Nucleus accumbens (tissue), 56 donors: ENCODE measurements at places on chromosomes 12 and 14.

DNA sequence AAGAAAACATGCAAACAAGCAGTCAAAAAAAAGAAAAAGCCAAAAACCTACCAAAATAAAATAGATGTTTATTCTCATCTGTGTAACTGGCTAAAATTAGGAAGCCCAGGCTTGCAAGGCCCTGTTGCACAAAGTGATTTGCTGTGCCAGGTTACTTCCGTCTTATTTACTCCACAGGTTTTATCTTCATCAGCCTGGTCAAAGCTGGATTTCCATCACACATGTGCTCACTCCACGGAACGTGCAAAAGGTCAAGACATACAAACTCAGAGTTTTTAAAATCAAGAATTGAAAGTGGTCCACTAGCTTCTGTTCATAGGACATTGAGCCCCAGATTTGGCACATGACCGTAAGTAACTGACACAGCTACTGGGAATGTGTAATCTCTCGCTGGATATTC is 14.8 kb downstream of the KCNJ8 start:
- no peak for DNase-seq

GRCh38 chr12:29152223-29152868 is 3.3 kb downstream of the FAR2 start:
- DNase-seq, result no peak

GRCh38 chr14:91315844-91316267 is 71.4 kb upstream of the GPR68 start:
- no peak for DNase-seq

- DNase-seq, result no peak
Measured at GRCh38 chr12:12447236-12447635, 90.4 kb downstream of the BORCS5 start.

- no peak for DNase-seq
Measured at GRCh38 chr14:100593751-100594624, 6.8 kb upstream of the BEGAIN start.

DNA sequence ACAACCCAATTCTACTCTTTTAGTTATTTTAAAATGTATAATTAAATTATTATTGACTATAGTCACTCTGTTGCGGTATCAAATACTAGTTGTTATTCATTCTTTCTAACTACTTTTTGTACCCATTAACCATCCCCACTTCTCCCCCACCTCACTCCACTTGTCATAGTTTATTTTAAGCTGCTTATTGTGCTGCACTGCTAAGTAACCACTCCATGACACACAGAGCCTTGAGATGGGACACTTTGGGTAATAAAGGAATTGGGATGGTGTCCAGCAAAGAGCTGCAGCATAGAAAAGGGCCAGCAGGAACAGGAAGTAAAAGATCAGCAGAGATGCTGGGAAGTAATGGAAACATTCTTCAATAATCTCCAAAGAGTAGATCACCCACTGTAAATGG is 123.0 kb downstream of the RPS29 start:
- DNase-seq, result no peak

GRCh38 chr12:93602897-93603668 is 30.6 kb downstream of the SOCS2 start:
- no peak for DNase-seq

DNA sequence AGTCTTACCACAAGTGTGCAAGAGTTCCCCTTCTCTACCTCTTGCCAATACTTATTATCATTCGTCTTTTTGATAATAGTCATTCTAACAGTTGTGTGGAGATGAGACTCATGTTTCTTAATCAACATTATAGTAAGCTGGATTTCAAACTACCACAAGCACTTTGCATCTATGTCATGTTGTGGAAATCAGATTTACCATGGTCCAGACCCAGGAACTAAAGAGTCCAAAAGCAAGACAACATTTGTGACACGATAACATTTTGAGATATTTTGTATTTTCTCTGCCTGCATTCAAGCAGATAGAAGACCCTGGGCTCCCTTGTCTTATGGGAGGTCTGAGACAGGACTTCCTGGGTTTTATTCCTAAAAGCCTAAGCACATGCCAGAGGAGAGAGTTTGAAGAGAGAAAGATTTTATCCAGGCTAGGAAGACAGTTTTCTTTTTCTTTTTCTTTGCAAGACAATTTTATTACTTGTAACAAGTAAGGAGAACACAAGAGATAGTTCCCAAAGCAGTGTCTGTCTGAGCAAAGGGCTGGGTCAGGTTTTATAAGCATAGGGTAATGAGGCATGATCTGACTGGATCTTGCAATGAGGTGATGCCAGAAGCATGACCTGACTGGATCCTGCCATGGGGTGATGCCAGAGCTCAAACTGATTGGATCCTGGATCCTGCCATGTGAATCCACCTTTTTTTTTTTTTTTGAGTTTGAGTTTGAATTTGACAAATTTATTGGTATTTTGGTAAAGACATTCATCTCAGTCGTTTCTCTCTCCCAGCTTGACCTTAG is 180.5 kb upstream of the HMGA2 start:
- DNase-seq, result no peak

DNA sequence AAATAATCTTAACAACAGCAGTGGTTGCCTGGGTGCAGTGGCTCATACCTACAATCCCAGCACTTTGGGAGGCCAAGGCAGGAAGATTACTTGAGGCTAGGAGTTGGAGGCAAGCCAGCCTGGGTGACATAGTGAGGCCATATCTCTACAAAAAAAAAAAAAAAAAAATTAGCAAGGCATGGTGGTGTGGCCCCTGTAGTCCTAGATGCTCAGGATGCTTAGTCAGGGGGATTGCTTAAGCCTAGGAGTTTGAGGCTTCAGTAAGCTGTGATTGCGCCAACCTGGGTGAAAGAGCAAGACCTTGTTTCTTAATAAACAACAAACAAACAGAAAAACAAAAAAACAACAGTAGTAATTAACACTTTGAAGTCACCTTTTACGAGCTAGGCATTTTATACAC is 642 bp upstream of the ACSM4 start:
- no peak for DNase-seq

GRCh38 chr12:121279507-121279915 is 17.0 kb downstream of the CAMKK2 start:
- DNase-seq, result no peak

DNA sequence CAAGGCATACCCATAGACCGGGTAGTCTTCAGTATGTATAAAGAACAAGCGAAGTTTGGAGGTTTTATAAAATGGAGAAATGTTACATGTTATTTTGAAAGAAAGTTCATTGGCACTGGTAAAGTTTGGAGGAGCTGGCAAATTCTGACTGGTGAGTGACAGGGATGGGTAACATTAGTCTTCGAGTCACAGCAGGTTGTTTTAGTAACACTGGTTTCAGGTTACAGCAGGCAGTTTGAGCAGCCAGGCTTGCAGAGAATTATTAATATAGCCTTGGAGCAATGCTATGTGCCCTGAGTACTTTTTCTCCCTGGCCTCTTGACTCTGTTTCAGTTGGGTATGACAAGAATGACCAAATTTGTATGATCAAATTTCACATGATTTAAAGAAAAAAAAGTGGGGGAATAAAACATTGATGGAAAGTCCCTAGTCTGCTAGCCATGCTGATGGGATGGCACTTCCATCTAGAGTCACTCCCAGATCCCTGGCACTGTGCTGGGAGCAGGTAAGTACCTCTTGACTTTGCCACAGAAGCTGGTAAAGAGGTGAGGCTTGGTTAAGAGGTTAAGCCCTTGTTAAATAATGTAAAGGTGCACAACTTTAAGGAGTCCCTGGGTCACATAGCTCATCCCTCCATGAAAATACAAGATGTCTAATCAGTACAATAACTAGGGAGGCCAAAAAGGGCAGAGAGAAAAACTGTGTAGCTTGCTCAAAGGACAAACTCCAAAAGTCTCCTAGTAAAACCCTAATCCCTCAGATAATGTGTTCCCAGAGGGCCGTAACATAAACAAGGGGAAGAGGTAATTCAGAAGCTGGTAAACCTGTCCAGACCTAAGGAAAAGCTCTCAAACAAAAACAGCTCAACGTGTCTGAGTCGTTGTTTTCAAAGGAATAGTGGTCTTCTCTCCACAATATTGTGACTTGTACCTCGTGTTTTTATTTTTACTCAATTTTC is 12.7 kb upstream of the SVOP start:
- no peak for DNase-seq

- no peak for DNase-seq
Measured at GRCh38 chr14:74083784-74084276, 423 bp downstream of the ALDH6A1 start.

GRCh38 chr12:111699-112493 is 45.3 kb downstream of the IQSEC3 start:
- no peak for DNase-seq

DNA sequence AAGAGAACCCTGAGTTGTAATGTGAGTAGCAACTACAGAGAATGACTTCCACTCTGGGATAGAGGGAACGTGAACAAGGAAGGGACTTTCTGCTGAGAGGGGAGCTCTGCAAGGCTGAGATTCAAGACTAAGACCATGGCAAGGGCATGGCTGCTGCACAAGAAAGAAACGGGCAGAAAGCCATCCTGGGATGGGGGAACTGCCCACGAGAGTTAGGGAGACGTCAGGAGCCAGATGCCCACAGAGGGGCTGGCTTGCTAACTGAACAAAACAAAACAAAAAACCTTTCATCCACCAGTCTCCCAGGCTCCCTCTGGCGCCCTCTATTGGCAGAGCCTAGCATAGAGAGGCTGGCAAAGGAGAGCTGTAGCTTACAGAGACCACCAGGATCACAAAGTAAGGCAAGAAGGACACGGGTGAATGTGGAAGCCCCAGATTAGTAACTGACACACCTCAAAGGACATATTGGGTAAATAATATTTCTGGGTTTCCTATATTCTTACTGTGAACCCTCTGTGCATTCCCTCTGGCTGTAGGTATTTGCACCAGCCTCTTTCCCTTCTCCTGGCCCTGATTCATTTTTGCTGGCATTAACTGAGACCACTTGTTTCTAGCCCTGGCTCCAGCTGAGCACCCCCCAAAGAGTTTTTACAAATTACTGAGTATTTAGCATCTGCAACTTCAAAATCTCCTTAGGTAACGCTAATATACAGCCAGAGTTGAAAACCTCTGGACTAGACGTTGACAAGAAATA is 338.3 kb downstream of the EMP1 start:
- DNase-seq, result peak; percentile 39

DNA sequence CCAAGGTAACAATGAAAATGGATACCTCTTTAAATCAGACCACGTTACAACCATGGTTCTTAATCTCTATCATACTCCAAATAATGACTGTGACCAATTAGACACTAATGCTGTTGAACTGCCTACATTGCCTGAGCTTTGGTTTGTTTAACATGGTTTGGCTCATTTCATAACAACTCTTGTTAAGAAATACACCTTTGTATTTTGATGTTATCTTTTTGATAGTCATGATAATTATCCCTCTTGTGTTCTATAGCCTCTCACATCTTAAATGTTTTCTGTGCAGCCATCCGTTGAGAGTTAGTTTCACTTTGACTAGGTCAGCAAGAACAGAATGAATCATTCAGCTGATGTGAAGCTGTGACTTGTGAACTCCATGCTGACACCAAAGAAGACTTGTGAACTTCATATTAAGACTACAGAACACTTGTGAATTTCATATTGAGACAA is 75.5 kb upstream of the RERGL start:
- no peak for DNase-seq

DNA sequence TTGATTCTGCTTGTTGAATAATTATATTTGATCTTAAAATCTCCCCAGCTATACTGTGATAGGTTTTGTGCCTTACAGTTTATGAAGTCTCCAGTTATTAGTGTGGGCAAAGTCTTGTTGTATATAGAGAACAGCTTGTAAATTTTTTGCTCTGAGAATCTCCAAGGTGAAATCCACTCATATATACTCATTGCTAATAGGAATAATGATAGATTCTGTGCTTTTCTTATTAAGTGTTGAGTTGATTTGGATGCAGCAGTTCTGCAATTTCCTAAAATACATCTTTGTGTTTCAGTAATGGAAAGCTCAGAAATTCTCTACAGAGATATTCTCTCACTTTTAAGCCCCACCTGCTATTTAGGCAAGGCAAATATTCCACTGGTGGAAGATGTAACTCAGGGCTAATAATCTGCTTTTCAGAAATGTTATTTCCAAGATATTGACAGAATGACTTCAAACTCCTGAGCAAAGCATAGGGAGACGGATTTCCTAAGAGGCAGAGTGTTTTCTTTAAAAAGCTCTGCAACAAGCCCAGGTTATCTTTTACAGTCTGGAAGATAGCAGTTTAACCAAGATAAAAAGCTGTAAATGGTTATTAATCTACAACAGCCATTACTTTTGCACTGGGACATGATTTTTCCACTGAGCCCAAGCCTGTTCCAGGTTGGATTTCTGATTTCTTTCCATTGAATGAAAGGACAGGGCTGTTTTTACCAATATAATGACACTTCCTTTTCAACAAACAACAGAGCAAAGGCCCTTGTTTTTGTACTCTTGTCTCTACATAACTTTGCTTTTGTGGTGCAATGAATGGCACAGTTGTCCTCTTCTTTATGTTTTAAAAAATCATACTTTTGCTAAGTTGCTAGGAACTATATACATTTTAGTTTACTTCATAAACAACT is 239.9 kb upstream of the ATP2B1 start:
- DNase-seq, result no peak

- no peak for DNase-seq
Measured at GRCh38 chr14:80718940-80719339, 222.6 kb downstream of the CEP128 start.

GRCh38 chr12:122040579-122041386 is 19.1 kb downstream of the BCL7A start:
- DNase-seq, result no peak

DNA sequence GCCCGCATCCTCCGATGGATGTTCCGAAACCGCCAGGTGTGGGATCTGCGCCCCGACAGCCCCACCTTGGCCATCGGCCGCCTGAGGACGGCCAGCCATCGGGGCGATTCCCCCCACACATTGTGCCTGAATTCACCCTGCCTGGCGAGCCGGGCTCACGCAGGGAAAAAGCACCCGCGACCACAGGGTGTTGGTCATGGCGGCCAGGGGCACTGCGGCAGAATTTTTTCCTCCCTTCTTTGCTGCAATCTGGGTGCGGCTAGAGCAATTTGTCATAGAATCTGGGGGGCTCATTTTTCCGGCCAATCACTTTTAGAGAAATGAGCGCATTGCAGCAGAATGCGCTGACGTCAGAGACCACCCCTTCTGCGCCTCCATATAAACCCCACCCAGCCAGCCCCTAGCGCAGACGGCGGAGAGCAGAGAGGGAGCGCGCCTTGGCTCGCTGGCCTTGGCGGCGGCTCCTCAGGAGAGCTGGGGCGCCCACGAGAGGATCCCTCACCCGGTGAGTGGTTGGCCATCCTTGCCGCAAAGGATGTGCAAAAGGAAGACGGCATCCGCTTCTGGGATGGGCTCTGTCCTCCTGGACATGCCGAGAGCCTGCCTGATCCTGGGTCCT is at the start of gene MEG3:
Gene MEG3, plus strand, starts transcription at position 406 of the 619 bp plus-strand sequence.
- DNase-seq, result no peak

DNA sequence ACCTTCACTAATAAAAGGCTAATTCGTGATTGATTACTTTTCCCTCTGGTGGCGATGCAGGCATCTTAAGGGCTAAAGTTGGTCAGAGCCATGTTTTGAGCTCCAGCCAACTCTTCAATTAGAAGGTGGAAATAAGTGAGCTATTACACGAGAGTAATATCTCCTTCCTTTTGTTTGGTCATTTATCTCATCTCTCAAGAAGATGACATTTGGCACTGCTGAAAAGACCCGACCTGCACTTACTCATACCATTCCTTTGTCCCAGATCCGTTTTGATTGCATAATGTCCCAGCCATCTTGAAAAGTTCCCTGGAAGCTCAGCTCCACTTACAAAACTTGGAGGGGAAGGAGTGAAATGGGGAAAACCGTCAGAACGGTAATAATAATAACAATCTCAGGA is 316.2 kb downstream of the VRK1 start:
- DNase-seq, result no peak
